Spleen (tissue), 13 donors: ENCODE measurements at places on chromosomes 6 and 20. TPM values are rescaled to one million over a fixed set of nuclear protein-coding genes. Genes with fewer than 3 reads are reported as not detected.

TRIM31 gene
- 0.14 TPM for polyA plus RNA-seq

RAB23 gene
- polyA plus RNA-seq = 0.89 TPM

MAS1 gene
- not detected for polyA plus RNA-seq

SOX4 gene
- 5.7 TPM for polyA plus RNA-seq

EDN3 gene
- 2.9 TPM for polyA plus RNA-seq

PAK5 gene
- polyA plus RNA-seq = not detected

DNA sequence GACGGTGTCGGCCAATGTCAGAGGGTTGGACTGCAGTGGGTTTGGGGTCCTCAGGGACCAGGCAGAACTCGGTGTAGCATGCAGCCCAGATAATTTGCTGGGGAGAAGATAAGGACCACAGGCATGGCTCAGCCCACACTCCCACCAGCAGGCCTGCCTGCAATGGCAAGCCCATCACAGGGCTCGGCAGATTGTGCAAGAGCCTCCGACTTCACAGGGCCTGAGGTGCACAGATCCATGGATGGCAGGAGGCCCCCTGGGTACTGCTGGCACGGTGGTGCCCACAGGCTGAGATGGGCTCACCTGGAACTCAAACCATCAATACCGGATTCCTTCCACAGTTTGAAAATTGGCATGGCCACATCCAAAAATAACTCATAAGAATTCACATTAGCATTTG is 180.3 kb downstream of the TTLL2 start:
- DNase-seq = no peak

GRCh38 chr6:53375847-53376246 is 27.1 kb upstream of the ELOVL5 start:
- DNase-seq = no peak

- no peak for DNase-seq
Measured at GRCh38 chr20:55778796-55779195, 226.5 kb downstream of the CBLN4 start.

DNA sequence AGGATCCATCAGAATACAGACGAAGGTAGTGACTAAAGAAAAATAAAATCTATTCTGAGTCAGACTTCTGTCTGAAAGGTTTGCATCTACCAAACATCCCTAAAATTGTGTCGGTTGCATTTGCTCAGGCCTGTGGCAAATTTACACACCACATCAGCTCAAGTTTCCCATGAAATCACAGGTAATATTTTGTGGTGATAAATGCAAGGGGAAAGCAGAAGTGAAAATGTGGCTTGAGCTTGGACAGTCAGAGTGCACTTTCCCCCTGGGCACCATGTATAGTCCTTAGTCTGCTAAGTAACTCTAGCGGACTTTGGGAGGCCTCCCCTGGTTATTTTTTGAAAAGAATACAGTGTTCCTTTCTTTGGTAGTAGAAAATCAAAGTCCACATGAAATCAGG is 159.1 kb downstream of the PKHD1 start:
- DNase-seq = no peak

- DNase-seq = no peak
Measured at GRCh38 chr6:144999127-144999526, 714.0 kb downstream of the UTRN start.

DNA sequence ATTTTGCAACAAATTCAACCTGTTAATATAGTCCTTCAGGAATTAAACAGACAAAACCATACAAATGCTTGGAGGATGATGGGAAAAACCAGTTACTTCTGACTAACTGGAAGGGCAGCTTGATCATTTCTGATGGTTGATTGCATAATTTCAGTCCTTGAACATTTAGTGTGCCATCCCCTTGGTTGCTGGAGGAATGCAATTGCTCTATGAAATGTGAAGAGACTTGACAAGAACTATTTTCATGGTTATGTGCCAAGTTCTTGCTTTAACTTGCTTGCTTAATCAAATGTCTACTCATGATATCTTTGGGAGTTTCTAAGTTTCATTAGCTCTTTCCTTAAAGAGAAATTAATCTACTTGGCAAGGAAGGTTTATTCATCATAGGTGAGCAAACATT is 45.2 kb downstream of the ANKEF1 start:
- no peak for DNase-seq

DNA sequence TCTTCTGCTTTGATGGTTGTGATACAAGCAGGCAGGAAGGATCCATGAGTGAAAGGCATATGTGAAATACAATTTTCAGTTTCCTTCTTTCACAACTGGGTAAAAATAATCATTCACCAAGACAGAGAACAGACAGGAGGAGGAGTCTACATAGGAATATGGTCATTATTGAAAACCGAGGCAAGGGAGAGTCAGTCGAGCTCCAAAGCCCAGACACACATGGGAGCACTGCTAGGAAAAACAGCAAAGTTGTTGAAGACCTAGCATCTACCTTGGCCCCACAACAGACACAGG is 260.6 kb downstream of the ERMARD start:
- DNase-seq = no peak

- no peak for DNase-seq
Measured at GRCh38 chr20:54179946-54180345, 6.2 kb upstream of the CYP24A1 start.

DNA sequence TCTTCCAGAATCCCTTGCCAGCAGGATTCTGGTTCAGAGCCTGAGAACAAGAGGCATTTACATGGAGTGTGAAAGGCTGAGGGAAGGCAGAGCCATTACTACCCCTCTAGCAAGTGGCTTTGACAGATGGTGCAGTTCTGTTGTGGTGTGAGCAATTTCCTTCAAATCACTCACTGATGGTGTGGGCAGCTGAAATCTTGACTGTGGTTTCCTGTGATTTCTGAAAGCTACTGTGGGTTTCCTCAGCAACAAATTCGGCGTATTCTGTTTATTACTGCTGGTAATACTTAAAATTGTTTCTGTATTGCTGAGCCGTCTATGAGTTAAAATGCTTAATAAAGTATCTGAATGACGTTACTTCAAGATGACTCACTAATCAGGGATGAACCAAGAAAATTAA is 181.5 kb upstream of the TCF21 start:
- no peak for DNase-seq

- DNase-seq = peak; percentile 82
Measured at GRCh38 chr20:382291-383115, 1.9 kb downstream of the TRIB3 start.
